Stimulated activated CD4-positive, alpha-beta T cell treated with anti-CD3 and anti-CD28 coated beads, Interleukin-1b, Interleukin-23, amount 100 ng/mL, for 48 hours (primary cell): ENCODE measurements at places on chromosomes 13 and 19.

GRCh38 chr13:27667946-27668345, 46.3 kb downstream of the POLR1D start:
- no peak for DNase-seq

- DNase-seq = no peak
Observed at GRCh38 chr19:8370176-8371010, 6.4 kb downstream of the ANGPTL4 start.

DNA sequence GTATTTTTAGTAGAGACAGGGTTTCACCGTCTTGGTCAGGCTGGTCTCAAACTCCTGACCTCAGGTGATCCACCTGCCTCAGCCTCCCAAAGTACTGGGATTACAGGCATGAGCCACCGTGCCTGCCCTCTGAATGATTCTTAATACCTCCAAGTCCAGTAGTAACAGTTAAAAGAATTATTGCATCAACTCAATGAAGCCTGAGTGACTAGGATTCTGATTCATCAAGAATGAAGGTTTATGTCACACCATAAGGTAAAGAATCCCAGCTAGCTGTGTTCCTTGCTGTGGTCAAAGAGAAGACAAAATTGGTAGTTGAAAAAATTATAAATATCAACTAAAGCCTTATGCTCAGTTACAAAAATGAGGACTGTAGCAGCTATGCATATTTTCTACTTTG, 81.2 kb upstream of the ABCC4 start:
- no peak for DNase-seq

DNA sequence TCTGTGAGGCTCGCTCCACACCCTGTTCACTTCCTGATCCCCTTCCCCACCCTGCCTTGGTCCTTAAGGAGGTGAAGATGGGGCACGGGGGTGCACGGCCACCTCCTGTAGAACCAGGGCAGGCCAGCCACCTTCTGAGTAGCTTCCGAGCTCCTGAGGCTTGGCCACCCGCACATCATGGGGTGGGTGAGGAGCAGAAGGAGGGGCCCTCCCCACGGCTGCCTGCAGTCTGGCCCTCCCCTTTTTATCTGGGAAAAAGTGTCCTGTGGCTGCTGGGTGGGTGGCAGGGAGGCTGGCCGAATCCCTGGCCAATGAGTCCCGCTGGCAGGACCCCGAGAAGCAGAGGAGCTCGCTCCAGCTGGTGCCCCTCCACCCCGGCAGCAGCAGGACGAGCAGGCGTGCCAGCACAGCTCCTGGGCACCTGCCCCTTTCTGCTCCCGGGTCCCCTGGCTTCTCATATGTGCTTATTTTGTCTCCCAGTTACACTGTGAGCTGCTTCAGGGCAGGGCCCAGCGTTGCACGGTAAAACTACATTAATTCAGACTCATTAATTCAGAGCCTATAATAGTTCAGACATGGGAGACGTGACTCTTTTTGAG, 135.0 kb downstream of the KDM4B start:
- no peak for DNase-seq

DNA sequence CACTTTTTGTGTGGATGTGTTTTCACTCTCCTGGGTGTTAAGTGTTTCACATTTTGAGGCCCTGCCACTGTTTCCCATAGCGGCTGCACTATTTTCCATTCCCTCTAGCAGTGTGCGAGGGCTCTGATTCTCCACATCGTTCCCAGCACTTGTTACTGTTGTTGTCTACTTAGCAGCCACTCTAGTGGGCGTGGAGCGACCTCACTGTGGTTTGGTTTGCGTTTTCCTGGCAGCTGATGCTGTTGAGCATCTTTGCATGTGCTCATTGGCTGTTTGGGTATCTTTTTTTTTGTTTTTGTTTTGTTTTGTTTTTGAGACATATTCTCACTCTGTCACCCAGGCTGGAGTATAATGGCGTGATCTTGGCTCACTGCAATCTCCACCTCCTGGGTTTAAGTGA, 14.4 kb downstream of the NAXD start:
- no peak for DNase-seq

DNA sequence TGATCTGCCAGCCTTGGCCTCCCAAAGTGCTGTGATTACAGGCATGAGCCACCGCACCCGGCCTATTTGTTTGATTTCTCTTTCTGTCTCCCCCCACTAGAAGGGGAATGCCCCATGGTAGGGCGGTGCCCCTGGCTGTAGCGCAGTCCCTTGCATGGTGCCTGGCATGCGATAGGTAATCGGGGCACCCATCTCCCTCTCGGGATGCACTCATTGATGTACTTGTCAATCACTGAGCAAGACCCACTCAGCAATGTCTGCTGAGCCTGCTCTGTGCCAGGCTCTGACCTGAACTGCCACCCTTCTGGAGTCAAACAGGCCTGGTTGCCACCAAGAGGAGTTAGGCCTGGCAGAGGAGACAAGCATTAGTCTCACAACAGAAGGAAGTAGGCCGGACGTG, 19.8 kb downstream of the DNM2 start:
- no peak for DNase-seq

GRCh38 chr19:51024924-51025323, 1.5 kb downstream of the KLK11 start:
- no peak for DNase-seq

DNA sequence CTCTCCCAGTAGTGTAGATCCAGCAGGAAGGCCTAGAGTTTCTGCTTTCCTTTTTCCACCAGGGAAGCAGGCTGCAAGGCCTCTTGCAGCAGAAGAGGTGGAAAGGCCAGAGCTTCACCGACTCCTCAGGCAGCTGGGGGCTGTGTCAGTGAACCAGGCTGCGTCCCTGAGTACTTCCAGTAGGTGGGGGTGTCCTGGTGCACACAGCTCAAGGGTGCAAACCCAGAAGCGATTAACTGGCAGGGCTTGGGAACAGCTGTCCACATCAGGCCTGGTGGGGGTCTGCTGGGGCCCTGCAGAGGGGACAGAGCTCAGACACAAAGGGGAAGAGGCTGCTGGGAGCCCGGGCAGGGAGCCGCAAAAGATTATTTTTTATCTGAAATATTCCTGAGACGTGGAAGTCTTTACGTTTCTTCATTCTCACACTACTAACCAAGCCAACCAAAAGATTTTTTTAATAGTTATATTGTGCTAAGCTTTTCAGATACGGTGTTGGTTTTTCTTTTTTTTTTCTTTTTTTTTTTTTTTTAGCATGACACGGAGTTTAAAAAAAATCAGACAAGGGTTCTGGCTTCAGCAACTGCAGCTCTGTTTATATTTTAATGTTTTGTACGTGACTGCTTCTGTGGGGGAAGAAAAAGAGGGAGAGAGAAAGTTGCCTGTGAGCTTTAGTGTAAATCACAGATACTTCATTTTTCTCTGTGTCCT, 11.0 kb downstream of the TSHZ3 start:
- peak; percentile 16 for DNase-seq

DNA sequence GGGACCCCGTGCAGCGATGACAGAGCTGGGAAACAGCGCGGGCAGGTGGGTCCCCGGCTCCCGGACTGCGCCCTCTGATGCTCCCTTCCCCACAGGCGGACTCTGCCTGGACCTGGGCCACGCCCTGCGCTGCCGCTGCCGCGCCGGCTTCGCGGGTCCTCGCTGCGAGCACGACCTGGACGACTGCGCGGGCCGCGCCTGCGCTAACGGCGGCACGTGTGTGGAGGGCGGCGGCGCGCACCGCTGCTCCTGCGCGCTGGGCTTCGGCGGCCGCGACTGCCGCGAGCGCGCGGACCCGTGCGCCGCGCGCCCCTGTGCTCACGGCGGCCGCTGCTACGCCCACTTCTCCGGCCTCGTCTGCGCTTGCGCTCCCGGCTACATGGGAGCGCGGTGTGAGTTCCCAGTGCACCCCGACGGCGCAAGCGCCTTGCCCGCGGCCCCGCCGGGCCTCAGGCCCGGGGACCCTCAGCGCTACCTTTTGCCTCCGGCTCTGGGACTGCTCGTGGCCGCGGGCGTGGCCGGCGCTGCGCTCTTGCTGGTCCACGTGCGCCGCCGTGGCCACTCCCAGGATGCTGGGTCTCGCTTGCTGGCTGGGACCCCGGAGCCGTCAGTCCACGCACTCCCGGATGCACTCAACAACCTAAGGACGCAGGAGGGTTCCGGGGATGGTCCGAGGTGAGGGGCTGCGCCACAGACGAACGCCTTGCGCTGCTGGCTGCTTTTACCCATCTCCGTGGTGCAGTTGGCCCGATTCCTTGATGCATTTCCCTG, 7.8 kb upstream of the SELENOV start:
- DNase-seq = peak; percentile 65

GRCh38 chr19:29528946-29529645, 3.3 kb downstream of the VSTM2B start:
- DNase-seq = no peak

DNA sequence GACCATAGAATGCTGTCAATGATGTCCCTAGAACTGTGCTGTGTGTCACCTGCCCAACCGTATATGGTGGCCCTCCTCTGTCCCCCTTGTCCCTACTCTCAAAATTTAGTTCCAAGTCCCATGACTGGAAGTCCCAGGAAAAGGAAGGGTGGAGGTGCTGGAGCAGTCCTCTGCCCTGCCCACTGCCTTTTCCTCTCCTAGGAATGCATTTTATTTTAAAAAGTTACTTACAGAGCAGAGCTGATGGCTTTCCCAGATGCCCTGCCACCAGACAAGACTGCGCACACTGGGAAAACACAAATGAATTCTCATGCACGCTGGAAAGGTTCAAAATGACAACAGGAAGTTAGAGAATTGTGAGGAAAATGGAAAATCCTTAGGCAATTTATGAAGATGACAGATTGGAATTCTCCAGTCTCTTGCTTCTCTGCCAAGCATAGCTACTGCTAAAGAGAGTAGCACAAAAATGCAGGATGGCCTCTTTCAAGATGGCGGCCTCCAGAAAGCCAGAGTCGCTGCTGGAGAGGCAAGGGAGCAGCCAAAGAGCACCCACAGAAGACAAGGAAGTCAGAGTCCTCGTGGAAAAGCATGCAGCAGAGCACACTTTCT, 117.1 kb upstream of the TSC22D1 start:
- no peak for DNase-seq

DNA sequence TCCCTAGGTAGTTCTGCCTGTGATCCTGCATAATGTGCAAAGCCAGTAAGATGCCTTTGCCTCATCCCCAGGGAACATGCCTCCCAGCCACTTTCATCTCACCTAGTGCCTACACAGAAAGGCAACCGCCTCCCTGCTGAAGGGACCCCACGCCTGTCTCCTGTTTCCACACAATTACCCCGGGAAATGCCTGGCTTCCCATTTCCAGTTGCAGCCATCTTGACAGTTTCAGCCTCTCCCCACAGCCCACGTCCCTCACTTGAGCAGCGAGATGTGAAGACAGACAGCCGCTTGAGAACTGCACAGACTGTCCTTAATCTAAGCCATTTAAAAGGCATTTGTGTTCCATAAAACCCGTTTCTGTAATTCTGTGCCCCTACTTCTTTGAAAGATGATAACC, 4.7 kb upstream of the UQCRFS1 start:
- DNase-seq = no peak

GRCh38 chr19:50794876-50795663, 4.9 kb downstream of the ACP4 start:
- no peak for DNase-seq

- peak; percentile 91 for DNase-seq
Observed at GRCh38 chr19:48362716-48363499, 832 bp downstream of the TMEM143 start.

DNA sequence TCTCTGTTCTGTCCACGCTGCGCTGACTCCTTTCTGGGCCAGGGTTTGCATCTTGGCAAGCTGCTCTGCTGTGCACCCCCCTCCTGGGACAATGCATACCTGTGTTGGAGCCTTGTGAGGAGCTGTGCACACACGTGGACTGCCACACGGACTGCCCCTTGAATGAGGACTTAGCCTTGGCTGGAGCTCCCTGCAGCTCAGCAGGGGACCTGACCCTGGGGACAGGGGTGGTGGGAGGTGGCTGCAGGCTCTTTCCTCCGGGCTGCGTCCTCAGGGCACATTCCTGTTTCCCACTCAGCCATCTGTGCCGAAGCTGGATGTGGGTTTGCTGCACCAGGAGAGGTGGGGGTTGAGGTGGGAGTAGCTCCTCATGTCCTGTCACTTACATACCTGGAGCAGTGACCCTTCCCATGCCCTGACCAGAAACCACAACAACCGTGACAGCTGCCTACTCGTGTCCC, 8.2 kb downstream of the RAB11B start:
- DNase-seq = no peak
